ENCODE measurements at places on chromosomes 12 and 14. TPM values are rescaled to one million over a fixed set of nuclear protein-coding genes. Genes with fewer than 3 reads are reported as not detected.

GRCh38 chr12:111408686-111409402 lies 3.1 kb downstream of the SH2B3 start:
- no peak for DNase-seq

DNA sequence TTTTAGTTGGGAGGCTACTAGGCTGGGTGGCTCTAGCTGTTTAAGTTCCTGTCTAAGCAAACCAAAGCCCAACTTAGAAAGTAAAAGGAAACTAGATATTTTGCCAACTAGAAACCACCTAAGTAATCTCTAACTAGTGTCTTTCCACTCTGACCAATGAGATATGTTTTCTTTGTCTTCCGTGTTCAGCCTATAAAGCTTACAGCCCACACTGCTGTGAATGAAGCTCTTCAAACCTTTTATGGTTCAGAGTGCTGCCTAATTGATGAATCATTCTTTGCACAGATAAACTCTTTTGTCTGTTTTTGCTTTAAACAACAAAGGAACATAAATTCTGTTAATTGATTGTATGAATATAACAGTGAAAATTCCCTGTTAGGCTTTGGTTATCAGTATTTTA lies 66.1 kb downstream of the FUT8 start:
- DNase-seq, result peak; percentile 45

DNA sequence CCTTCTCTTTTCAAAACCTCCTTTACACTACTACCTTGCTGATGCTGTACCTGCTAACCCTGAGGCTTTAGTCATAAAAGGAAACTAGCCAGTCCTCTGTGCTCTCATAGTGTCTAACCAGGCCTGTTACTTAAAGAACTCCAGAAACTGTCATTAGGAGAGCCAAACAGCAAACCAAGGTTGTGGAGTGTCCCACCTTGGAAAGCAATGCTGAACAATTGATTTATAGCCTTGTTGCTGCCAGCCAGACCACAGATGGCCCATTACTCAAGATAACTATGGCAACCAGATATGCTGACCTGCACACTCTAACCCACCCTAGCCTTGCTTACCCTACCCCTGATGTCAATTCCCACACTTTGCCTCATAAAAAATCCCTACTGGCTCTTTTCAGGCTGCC lies 26.5 kb upstream of the BCAT1 start:
- DNase-seq, result no peak

DNA sequence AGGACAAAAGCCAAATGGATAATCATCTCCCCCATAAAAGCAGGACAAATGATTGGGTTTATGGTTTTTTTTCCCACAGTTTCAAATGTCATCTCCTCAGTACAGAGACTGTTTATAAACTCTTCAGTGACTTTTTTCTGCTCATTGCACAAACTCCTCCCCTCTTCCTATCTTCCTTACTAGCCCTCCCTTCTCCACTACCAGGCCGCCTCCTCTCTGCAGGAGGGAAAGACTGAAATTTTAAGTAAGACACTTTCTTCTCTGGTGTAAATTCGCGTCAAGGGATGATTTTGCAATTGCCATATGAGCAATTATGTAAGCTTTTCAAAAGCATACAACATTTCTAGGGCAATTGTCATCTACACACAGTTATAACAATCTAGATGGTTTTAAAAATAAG lies 37.0 kb downstream of the BTG1 start:
- no peak for DNase-seq

HOXC10 gene
- total RNA-seq, result 2.7 TPM

RTL1 gene
- 0.07 TPM for total RNA-seq

GRCh38 chr12:114611145-114612018 lies 72.6 kb downstream of the TBX3 start:
- DNase-seq, result no peak

Data from HT1080 (cell line).